ENCODE measurements at places on chromosomes 7 and 10. TPM values are rescaled to one million over a fixed set of nuclear protein-coding genes. Genes with fewer than 3 reads are reported as not detected.

DNA sequence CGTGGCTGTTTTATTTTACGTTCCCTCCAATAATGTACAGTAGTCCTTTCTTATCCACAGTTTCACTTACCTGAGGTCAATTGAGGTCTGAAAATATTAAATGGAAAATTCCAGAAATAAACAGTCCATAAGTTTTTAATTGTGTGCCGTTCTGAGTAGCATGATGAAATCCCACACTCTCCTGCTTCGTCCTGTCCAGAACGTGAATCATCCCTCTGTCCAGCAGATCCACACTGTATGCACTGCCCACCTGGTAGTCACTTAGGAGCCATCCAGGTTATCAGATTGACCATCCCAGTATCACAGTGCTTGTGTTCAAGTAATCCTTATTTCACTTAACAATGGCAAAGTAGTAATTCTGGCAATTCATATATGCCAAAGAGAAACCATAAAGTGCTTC, 46.3 kb downstream of the STARD3NL start:
- no peak for DNase-seq

DNA sequence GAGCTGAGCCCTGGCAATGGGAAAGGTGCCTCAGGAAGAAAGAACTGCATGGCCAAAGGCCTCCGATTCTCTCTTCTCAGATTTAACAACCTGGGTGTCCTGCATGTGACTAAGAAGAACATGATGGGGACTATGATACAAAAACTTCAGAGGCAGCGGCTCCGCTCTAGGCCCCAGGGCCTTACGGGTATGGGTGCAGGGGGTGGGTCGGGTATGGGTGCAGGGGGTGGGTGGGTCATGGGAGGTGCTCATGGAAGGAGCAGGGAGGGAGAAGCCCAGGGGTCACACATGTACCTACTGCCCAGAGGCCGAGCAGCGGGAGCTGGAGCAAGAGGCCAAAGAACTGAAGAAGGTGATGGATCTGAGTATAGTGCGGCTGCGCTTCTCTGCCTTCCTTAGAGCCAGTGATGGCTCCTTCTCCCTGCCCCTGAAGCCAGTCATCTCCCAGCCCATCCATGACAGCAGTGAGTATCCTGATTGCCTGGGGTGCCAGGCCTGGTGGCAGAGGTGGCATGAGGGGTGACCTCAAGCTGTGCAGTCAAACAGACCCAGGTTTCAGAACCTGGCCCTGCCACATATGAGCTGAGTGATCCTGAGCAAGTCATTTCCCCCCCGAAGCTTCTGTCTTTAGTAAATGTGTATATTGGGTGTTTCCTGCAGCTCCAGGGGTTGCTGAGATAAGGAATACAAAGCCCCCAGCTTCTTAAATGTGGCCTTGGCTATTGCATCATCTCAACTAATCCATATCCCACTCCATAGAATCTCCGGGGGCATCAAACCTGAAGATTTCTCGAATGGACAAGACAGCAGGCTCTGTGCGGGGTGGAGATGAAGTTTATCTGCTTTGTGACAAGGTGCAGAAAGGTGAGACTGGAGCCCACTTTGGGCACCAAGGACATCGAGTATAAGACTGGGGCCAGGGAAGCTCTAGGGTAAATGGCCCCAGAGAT, 2.0 kb downstream of the NFKB2 start:
- DNase-seq: no peak

DNA sequence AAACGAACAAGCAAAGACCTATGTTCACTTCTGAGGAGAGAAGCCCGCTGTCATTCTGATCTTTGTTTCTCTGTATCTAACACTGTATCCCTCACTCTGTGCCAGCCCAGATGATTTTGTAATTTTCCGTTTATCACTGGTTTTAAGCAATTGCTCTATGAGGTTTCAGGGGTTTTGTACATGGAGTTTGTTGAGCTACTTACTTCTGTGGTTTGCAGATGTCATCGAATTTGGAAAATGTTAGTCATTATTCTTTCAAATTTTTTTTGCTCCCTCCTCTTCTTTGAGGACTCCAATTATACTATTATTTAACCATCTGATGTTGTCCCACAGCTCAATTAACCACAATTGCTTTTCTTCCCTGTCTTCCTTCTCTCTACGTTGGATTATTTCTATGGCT, 650.9 kb upstream of the IGFBP3 start:
- DNase-seq: no peak

DNA sequence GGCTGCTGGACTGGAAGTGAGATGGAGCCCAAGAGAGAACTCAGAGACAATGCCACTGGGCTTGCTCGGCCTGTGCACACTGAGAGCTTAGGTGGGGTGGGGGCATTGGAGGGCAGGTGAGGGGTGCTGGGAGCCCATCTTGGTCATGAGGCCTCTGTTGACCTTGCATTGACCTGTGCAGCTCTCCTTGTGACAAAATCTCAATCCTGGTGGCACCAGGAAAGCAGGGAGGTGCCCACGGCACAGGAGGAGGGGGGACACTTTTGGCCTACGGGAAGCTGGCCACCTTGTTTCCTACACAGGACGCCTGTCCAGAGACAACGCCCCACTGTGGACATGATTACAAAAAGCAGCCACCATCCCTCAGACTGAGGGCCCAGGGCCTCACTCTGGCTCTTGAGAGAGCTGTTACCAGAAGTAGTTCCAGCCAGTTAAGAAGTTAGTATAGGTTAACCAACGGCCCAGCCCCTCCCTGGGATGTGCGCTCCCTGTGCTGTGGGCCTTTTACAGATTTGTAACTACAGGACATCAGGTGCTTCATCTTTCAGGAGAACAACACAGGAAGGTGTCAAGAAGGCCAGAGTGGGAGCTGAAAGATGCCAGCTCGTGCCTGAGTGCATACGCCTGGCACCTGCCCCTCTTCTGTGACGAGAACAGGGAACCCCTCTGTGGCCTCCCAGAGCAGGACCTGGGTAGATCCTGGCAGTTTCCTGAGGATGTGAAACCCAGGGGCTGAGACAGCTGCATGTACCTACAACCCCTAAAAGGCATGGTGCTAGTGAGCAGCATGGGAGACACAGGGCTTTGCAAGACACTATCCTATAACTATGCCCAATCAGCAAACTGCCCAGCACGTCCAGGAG, 10.3 kb downstream of the PKD1L1 start:
- no peak for DNase-seq

- no peak for DNase-seq
Measured at GRCh38 chr10:130483691-130484467, 347.7 kb downstream of the GLRX3 start.

The SAMD9L gene
- total RNA-seq: 6.2 TPM

- DNase-seq: no peak
Measured at GRCh38 chr10:51804866-51805265, 105.5 kb upstream of the CSTF2T start.

The AKR1C4 gene
- not detected for total RNA-seq

- DNase-seq: no peak
Measured at GRCh38 chr7:78179827-78180477, 381.4 kb downstream of the PHTF2 start.

GRCh38 chr10:27153845-27154193, 365 bp downstream of the YME1L1 start:
- DNase-seq: peak; percentile 16

The PTER gene
- 10.4 TPM for total RNA-seq

DNA sequence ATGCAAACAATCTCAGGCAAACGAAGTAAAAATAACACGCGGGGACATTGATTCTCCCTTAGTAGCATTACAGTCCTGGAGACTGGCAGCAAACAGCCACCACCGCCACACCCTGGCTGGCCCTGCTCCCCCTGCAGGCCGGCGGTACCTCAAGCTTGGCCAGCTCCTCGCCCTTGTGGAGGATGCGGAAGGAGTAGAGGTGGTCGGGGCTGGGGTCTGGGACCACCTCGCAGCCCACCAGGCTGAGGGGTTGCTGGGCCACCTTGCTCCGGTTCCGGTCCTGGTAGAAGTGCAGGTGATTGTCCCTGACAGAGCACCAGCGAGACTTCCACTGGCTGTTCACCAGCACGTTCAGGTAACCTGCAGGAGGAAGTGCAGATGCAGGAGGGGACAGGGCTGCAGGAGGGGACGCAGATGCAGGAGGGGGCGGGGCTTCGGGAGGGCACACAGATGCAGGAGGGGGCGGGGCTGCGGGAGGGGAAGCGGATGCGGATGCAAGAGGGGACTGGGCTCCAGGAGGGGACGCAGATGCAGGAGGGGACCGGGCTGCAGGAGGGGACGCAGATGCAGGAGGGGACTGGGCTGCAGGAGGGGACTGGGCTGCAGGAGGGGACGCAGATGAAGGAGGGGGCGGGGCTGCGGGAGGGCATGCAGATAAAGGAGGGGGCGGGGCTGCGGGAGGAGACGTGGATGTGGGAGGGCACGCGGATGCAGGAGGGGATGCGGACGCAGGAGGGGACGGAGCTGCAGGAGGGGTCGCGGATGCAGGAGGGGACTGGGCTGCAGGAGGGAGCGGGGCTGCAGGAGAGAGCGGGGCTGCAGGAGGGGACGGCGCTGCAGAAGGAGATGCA, 65.7 kb downstream of the VWA2 start:
- DNase-seq: peak; percentile 40

The PSMA2 gene
- total RNA-seq: 56.2 TPM

- peak; percentile 10 for DNase-seq
Measured at GRCh38 chr10:12350167-12350872, 973 bp downstream of the CAMK1D start.

- DNase-seq: no peak
Measured at GRCh38 chr10:97034301-97034700, 151.5 kb downstream of the SLIT1 start.

DNA sequence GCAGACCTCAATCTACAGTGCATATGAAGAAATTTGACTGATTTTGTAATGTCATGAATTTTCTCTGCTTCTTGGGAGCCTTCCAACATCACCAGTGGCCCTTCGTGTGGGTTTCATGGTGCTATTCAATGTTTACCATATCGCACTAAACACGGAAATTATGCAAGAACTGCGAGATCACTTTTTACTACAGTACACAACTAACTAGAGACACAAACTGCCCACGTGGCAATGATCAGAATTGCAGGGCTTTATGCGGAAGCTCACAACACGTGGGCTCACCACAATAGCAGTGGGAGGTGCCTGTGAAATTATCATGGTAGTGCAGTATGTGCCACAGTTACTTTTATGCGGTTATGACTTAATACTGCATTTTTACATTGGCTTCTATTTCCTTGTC, 449.7 kb upstream of the KLF6 start:
- no peak for DNase-seq

- DNase-seq: no peak
Measured at GRCh38 chr7:110650328-110650727, 440.6 kb upstream of the LRRN3 start.

DNA sequence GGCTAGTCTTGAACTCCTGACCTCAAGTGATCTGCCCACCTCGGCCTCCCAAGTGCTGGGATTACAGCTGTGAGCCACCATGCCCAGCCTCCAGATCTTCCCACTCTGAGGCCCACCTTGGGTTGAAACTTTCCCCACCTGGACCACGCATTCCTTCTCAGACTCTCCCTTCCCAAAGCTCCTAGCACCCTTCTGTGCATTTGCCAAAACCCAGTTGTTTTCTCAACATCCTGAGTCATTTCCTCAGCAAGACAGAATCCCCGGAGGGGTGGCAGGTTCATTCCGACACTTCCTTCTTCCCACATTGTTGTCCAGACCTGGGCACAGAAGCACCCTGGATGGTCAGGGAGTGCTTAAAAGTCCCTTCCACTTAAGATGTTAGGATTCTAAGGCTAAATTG, 28.9 kb downstream of the BAG3 start:
- peak; percentile 49 for DNase-seq

The AKR1C8 gene
- total RNA-seq: not detected

The SPDYE2B gene
- total RNA-seq: not detected

GRCh38 chr10:77927402-77928246, 1.1 kb upstream of the DLG5 start:
- no peak for DNase-seq

The ACTL6B gene
- total RNA-seq: not detected

The HIP1 gene
- 40.8 TPM for total RNA-seq

The STX1A gene
- 15.3 TPM for total RNA-seq

- no peak for DNase-seq
Measured at GRCh38 chr10:104680467-104681401, 39.6 kb downstream of the SORCS3 start.

DNA sequence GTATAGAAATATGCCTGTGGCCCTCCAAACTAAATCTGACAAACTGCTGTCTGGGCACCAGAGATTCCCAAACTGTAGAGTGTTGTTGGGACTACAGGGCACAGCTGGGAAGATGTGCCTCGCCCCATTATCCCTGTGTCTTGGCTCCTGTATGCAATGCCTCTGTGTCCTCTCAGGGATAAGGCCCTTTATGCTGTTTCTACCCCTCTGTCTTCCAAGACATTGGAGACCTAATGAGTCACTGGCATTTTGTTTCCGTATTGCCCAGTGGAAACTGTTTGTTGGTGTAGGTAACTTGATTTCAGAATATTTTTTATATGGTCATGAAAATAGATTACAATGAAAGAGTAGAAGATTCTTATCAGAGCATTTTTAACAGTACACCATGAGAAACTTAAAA, 183.2 kb downstream of the GLI3 start:
- DNase-seq: no peak

The ZWINT gene
- 16.3 TPM for total RNA-seq

DNA sequence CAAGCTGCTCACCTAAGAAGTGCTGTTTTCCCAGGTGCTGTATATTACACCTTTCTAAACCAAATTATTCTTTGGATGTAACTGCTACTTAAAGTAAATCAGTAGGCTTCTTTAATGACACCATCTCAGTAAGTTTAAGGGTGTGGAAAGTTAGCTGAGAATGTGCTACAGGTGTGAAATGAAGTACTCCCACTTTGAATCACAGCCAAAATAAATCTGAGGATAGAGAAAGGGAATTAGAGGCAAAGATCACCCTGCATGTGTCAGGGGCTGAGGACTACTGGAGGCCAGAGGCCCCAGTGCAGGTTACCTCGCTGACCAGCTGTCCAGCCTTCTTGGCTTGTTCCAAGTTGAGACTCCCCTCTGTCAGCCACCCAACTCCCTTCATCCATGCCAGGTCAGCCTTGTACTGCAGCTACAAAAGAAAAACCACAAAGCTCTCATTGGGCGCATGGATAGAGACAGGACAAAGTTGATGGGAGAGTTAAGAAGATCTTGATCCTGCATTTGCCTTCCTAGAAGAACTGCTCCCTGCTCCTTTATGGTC, 35.2 kb downstream of the NRAP start:
- DNase-seq: no peak

- DNase-seq: no peak
Measured at GRCh38 chr10:107390563-107390962, 226.1 kb upstream of the SORCS1 start.

DNA sequence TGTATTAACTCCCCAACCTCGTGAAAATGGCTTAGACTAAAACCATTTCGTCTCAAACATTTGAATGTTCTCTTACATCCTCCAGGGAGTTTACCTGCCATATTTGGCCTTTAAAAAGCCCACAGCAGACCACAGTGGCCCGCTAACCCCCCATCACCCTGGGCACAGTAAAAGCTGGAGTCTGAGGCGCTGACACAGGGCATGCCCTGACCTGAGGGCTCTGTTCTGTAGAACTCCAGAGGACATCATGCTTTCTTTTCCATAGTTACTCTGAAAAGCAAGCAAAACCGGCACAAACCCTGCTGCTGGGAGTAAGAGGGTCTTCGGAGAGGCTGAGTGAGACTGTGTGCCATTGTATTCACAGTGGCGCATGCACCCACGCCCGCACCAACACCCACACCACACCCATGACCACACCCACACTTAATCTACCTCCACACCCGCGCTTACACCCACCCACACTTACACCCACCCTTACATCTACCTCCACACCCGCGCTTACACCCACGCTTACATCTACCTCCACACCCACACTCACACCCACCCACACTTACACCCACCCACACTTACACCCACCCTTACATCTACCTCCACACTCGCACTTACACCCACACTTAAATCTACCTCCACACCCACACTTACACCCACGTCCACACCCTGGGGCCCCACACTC, 32.1 kb downstream of the LRRC27 start:
- DNase-seq: no peak
